ENCODE measurements at places on chromosomes 2 and 18.

DNA sequence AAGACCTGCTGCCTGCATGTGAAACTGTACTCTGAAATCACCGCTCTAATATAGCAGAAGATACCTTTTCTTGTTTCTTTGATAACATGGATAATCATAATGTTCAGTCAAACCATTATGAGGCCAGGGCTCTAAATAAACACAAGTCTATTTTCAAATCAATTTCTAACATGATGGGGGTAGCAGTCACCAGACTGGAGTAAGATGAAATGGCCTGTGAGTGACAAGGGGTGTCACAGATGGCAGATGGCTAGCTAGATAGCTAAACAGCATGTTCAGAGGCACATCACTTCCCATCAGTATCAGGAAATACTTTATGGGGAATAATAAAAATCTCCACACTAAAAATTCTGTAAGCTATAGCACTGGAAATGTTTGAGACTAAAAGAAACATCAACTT lies 14.0 kb downstream of the MBD2 start:
- DNase-seq = no peak

- DNase-seq = no peak
These were observed 63.2 kb downstream of the NDUFA10 start for GRCh38 chr2:239961662-239962613.

GRCh38 chr2:109422758-109423500 lies 190.8 kb downstream of the SEPTIN10 start:
- DNase-seq = no peak

GRCh38 chr2:173371023-173371422 lies 16.4 kb downstream of the CDCA7 start:
- DNase-seq = no peak

DNA sequence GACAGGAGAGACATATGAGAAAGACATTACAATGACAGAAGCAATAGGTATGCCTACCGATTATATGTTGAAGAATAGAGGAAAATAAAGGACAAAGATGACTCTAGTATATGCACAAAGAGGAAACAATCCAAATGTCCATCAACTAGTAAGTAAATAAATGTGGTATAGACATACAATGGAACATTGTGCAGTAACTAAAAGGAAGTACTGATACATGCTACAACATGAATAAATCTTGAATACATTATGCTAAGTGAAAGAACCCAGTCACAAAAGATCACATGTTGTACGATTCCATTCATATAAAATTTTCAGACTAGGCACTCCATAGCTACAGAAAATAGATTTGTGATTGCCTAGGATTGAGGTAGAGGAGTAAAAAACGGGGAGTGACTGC lies 28.5 kb upstream of the PGAP1 start:
- no peak for DNase-seq
